ENCODE measurements at places on chromosomes 6 and 20.

DNA sequence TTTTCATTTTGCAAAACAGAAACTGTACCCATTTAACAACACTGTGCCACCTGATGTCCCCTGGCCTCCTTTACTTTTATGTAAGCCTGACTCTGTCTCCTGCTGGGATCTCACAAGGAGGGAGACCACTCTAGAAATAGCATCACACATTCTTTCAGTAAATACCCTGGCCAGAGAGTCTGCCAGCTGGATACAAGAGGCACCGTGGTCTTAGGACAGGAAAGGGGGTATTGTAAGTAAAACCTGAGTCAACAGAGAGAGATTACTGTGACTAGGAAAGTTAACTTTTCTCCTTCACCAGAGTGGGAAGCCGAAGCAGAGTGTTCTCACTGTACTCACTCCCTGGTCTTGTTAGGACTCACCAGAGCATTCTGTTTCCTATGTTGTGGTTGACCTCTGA, 27.8 kb downstream of the CMTR1 start:
- DNase-seq, result no peak

DNA sequence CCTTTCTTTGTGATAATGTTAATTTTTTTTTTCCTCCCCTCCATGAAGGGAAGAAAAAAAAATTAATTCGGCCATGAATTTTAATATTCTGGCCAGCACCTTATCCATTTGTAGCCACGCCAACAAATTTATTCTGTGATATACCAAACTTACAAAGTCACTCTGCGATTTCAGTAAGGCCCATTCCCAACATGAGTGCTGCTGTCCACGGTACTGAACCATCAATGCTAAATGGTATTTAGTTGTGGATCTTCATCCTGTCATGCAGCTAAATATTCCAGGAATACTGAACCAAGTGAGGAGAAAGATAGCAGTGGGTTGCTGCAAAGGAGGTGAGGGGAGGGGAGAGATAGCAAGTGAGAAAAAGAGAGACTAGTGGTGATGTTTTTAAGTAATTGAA, 19.5 kb upstream of the RSPH4A start:
- no peak for DNase-seq

DNA sequence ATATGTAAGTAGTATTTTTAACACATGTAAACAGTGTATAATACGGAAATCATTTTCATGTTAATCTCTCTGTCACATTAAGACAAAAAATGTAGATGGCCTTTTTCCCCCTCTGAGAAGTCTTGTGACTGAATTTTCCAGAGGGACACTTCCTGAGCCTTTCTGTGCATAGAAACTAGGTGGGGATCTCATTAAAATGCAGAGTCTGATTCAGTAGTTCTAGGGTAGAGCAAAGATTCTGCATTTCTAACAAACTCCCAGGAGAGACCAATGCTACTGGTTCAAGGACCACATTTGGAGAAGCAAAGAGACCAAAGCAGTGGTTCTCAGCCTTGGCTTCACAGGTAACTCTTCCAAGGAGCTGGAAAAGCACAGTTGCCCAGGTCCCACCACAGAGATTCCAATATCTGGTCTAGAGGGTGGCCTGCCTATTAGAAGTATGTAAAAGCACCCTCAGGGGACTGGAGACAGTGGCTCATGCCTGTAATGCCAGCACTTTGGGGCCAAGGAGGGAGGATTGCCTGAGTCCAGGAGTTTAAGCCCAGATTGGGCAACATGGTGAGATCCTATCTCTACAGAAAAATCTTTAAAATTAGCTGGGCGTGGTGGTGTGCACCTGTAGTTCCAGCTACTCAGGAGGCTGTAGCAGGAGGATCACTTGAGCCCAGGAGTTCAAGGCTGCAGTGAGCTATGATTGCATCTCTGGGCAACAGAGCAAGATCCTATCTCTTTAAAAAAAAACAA, 378.5 kb downstream of the KIF16B start:
- no peak for DNase-seq

- DNase-seq, result no peak
Observed at GRCh38 chr20:31859266-31859997, 10.9 kb downstream of the DUSP15 start.

All from GM13976 (cell line).